ENCODE measurements at places on chromosomes 2 and 18.

DNA sequence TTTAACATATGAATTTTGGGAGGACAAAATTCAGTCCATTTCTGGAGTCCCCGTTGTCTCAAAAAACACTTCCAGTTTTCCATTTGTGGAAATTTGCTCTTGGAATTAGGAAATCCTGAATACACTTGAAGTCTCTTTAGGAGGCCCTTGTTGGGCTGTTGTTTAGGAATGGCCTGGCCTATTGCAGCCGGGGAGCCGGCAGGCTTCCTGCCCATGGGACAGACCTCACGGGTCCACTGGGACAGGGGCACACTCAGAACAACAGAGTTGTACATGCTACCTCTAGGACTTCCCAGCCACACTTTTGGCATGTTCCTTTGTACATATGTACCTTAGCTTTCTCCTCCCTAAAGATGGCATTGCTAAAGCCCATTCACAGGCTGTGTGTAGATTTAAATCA, 57.3 kb downstream of the ACOXL start:
- DNase-seq = no peak

DNA sequence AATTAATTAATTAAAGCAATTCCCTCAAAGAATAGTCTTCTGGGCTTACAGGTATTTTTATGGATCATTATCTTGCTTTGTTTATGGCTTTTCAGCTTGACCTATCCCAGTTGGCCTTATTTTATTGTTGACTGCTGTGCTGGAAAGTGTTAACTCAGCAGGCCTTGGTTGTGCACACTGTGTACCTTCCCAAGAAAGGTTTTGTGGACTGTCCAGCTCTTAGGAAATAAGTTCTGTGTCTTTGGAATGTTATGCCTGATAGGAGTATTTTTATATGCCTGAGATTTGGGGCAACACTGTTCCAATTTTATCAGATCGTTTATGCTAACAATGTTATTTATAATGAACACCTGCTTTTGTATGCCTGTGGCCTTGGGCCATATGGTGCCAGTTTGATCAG, 671.9 kb upstream of the ZNF804A start:
- DNase-seq = no peak

DNA sequence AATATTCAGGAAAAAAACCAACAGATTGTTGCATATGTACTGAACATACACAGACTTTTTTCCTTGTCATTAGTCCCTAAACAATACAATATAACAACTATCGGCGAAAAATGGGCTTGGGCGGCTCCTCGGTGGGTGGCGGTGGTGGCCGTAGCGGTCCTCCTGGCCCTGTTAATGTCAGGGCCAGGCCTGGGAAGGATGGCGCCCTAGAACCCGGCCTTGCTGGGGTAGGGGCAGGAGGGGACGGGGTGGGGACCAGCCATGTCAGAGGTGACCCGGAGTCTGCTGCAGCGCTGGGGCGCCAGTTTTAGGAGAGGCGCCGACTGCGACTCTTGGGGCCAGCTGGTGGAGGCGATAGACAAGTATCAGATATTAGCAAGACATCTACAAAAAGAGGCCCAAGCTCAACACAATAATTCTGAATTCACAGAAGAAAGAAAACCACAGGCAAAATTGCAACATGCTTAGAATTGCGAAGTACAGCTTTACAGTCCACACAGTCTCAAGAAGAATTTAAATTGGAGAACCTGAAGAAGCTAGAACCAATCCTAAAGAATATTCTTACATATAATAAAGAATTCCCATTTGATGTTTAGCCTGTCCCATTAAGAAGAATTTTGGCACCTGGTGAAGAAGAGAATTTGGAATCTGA, 36.5 kb downstream of the ROCK2 start:
- DNase-seq = no peak

- no peak for DNase-seq
Measured at GRCh38 chr2:14516844-14517243, 115.7 kb upstream of the LRATD1 start.

- no peak for DNase-seq
Measured at GRCh38 chr18:76380791-76381405, 114.1 kb downstream of the ZNF516 start.

- DNase-seq = no peak
Measured at GRCh38 chr2:96816836-96817702, 1.0 kb downstream of the CNNM3 start.

GRCh38 chr18:42444349-42444748, 489.3 kb downstream of the PIK3C3 start:
- DNase-seq = no peak

GRCh38 chr2:49426996-49427395, 272.7 kb upstream of the FSHR start:
- DNase-seq = no peak

- no peak for DNase-seq
Measured at GRCh38 chr2:2769481-2770431, 438.7 kb upstream of the MYT1L start.

DNA sequence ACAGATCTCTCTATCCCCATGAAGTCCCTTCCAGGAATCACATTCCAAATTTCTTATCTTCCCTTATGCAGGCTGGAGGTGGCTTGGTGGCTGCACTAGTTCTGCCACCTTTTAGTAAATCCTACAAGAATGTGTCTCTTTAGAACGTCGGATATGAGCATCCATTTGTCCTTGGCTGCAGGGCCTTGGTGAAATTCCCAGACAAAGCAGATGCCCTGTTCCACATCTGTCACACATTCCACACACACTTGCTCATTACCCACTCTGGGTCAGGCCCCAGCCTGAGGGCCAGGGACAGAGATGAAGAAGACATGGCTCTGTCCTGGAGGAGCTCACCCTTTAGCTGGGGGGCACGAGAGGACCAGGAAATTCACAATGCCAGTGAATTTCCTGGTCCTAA, 31.2 kb upstream of the GPR17 start:
- peak; percentile 36 for DNase-seq

All from activated effector memory CD4-positive, alpha-beta T cell treated with anti-CD3 and anti-CD28 coated beads, Interleukin-2, amount 50 U/mL, for 16 hours (primary cell).